ENCODE measurements at places on chromosomes 4 and X.

- DNase-seq = no peak
Observed at GRCh38 chr4:147014946-147015345, 69.3 kb upstream of the TTC29 start.

GRCh38 chrX:130247996-130248395 lies 20.7 kb downstream of the ZNF280C start:
- DNase-seq = no peak

GRCh38 chr4:57220734-57221133 lies 110.5 kb upstream of the IGFBP7 start:
- no peak for DNase-seq

DNA sequence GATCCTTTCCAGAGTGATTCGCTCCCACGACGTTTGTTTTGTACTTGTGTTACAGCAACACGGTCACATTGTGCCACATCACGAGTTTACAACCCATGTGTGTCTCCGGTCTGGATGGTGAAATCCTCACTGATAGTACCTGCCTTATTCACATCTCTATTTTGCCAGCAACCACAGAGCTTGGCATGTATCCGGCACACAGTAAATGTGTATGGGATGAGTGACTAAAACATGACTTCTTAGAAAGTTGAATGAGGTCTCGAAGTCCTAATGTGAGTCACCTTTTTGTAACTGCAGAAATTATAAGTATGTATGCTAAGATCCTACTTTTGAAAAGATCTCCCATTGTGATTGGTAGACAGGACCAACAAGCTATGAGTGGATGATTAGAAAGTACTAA lies 7.5 kb downstream of the STOX2 start:
- no peak for DNase-seq

DNA sequence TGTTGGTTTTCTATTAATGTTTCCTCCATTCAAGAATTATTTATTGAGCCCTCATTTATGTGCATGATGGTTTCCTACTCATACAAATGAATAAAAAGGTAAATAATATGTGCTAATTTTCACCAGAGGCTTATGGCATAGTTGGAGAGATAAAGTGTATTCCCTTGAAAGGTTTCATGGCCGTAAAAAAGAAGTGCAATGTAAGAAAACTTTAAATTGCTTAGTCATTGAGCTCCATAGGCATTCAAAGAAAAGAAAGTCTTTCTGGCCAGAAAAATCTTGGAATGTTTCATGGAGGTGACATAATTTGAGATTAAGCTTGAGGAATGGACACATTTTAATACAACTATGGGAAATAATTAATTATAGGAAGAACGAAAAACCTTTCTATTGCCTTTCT lies 8.7 kb downstream of the KLHL4 start:
- DNase-seq = no peak

DNA sequence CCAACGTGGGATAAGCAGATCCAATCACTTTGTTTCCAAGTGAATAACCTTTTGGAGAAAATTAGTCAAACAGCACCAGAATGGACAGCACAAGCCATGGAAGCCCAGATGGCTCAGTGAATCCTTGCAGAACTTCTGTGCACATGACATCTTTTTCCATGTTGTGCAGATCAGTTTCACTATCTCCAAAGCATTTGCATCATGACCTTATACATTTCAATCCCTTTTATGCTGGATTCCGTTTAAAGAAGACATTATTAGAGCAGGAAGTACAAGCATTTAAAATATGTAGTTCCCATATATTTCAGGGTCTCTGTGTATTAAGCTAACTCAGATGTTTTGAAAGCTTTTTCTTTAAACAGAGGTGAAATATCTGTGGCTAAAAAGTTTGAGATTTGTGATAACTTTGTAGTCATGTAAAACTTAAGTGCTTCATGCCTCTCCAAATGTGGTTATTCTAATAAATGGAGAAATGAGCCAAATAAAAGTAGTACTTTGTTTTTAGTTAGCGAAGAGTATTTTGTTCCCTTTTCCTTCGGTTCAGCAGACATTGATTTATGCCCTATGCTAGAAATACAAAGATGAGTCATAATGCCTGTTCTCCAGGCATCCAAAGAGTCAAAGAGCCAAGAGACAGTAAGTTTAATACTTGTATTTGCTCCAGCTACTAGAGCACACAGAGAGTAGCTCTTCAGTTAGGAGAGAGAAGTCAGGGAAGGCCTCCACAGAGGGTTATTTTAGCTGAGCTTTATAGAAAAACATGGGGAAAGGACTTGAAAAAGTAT lies 39.0 kb downstream of the PLAC8 start:
- DNase-seq = no peak

DNA sequence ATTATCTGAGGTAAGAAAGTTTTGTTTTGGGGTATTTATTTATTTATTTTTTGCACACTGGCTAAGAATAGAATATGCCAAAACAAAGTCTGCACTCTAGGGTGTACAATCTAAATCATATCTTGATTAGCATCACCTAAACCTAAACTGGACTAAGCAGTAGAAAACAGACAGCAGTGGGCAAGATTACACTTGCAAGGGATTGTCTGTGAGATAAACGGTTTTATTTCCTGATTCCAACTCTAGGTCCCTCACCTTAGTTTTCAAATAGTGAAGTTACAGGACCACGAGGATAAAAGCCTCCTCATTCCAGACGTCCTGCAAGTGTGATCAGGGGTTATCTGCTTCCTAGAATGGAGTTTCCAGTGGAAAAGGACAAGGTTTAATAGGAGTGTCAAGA lies 86.1 kb downstream of the SH3RF1 start:
- DNase-seq = no peak

DNA sequence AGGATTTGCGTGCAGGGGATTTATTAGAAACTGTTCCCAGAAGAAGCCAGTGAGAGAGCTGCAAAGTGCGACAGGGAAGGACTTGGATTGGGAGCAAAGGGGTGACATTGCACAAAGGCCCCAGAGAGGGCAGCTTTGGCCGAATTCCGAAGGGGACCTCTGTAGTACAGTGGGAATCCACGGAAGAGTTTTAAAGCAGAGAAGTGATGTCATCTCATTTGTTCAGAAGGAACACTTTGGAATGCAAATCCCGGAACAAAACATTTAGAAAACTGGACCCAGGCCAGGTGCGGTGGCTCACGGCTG lies 71.7 kb downstream of the FAM184B start:
- no peak for DNase-seq

DNA sequence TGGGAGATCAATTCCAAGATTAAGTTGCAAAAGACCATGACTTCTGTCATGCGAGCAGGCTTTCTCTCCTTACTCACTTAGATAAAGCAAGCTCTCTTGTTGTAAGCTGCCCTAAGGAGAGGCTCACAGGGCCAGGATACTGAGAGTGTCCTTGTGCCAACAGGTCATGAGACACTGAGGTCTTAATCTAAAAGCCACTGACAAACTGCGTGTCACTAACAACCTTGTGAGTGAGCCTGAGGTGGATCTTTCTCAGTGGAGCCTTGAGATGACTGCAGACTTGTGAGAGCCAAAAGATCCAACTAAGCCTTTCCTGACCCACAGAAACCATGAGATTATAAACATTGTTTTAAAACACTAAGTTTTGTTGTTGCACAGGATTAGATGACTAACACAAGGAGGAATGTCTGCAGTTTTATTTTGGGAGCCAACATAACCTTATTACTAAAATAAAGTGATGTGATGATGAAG lies 170.5 kb downstream of the SLC39A8 start:
- no peak for DNase-seq

- DNase-seq = no peak
Observed at GRCh38 chr4:15250021-15250441, 177.8 kb upstream of the C1QTNF7 start.

- peak; percentile 9 for DNase-seq
Observed at GRCh38 chrX:56728752-56729151, 291 bp upstream of the NBDY start.

DNA sequence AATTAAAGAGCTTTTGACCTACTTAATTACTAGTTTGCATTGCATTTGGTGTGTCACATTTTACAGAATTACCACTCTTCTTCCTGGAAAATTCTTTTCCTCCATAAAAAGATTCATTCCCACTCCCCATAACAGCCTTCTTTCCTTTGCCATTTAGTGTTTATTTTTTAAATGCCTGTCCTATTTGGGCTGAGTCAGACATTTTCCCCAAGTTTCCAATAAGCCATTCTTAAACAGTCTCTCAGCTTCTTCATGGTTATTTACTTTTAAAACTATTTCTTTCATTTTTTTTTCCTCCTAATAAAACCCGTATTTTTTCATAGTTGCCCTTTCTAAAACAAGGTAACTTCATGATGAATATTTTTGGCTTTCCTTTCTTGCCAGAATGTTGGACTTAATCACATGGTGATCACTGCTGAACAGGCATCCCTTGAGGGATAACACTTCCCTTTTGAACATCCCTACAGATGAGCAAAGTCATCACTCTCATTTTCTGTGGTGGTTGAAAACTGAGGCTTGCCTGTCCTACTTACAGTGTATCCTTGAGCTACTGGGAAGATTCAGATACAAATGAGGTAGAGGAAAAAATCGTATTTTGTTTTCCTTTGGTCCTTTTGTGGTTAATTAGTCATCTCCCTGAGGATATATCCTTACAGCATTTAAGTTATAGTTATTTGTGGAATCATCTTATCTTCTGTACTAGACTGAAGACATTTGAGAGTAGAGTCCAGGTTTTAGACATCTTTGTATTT lies 520.5 kb upstream of the NR3C2 start:
- DNase-seq = no peak

GRCh38 chrX:31609130-31609529 lies 537.3 kb upstream of the FTHL17 start:
- no peak for DNase-seq

GRCh38 chr4:158771776-158772175 lies 3.0 kb downstream of the FNIP2 start:
- DNase-seq = no peak

DNA sequence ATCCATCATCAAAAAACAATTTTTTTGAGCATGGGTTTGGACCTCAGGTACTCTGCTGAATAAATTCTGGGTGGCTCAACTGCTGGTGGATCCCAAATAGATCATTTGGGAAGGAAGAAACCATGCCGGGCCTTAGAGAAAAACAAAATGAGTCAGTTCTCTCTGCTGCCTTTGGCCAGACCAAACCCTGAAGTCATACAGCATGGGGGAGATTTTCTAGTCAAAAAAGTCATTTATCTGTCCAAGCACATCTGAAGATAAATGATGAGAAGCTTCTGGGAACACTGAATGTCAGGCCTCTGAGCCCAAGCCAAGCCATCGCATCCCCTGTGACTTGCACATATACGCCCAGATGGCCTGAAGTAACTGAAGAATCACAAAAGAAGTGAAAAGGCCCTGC lies 261.4 kb downstream of the DHX15 start:
- no peak for DNase-seq

- DNase-seq = no peak
Observed at GRCh38 chr4:96120206-96120605, 280.3 kb downstream of the PDHA2 start.

DNA sequence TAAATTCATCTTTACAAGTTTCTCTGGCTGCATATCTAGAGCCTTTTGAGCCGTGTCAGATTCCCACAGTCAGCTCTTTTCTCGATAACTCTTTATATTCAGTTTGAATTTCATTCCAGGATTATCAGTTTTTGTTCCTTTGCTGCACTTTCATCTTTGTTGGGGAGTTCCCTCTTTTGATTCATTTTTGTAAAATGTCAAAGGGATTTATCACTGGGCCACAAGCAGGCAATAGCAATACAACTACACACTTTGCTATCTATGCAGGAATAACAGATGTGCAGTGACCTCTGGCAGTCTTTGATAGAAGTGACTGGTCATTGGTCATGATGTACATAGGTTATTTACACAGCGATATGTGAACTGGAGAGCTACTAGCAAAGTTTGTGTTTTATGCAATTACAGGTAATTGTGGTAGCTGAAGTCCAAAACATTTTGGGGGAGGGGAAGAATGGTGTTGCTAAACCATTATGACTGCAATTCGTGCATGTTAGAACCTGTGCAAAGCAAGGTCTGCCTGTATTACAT lies 43.8 kb downstream of the HPGDS start:
- DNase-seq = no peak

GRCh38 chrX:118772051-118772450 lies 44.6 kb downstream of the IL13RA1 start:
- DNase-seq = no peak

DNA sequence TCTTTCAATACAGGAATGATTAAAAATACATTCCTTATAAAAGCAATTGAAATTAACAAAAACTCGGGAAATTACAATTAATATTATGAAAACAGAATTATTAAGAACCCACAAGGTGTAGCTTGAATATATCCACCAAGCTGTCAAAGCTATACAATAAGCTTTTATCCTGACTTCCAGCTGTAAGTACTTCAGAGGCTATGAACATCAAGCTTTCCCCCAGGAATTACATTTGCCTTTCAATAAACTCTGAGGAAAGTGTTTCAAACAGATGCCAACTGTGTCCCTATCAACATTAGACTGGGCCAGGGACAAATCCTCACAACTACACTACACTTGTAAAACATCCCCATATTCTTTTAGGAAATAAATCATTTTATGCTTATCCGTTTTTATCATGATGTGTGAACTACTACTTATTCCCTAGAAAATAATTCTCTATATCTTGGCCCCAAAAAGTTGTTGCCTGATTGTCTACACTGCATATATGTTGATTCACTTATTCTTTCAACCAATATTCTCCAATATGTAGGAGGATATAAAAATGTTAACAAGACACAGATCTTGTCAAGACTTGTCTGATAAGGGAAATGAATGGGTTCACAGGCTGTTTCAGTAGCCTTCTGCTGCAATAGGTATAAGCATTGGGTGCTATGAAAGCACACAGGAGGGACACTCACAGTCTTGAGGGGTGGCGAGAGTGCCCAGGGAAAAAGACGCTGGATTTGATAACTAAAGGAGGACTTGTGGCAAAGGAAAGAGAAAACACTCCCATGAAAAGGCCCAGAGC lies 494.1 kb downstream of the CENPC start:
- no peak for DNase-seq

- no peak for DNase-seq
Observed at GRCh38 chr4:166941629-166942028, 292.7 kb downstream of the SPOCK3 start.

Measured in SW480 (cell line).